NCI-H187 treated with DMSO at 0.1 percent for 48 hours (cell line): ENCODE measurements at places on chromosomes 7 and 10.

DNA sequence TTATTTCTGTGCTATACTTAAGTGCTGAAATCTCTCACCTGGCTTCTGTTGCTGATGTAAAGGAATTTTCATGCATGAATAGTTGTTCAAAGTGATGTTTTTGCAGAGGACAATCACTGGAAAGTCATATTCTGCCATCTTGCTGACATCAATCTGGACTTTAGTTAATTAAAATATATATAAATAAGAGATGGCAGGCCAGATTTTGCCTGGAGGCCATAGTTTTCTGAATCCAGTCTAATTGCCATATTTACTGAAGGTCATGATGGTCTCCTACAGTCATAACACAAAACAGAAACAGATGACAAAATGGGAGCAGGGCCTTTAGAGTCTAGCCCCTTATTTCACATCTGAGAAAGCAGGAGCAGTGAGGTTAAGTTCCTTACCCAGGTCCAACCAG, 228.2 kb downstream of the HPSE2 start:
- no peak for DNase-seq

DNA sequence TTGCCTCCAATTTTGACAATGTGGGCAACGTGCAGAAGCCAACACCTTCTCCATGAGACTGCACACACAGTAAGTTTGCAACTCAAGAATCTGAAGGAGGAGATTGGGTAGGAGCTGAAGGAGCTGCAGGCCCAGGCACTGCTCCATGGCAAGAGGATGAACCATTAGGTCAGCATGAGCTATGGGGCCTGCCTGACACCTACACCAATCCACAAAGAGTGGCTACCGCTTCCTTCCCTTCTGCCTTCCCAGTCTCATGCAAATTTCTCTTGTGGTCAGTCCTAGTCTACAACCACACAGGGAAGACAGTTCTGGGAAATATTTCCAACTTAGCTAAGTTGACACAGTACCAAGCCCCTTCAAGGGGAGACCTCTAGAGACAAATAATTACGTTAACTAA, 142.0 kb upstream of the ADO start:
- no peak for DNase-seq

DNA sequence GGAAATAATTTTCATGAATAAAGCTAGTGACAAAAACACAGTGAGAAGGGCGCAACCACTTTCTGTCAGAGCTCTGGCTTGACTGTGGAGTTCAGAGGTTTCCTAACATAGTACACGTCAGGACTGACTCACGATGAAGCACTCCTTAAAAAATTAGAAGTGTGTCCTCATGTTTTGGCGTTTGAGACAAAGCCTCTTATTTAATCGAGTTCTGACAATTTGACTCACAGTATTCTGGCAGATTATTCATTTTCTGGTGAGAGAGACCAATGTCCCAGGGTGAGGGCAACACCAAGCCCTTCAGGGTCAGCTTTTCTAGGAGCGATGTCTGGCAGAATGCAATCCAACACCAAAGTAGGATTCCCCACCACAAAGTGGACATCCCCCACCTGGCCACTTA, 108.7 kb downstream of the DIP2C start:
- no peak for DNase-seq

GRCh38 chr7:39666562-39666961, 43.2 kb downstream of the RALA start:
- no peak for DNase-seq

DNA sequence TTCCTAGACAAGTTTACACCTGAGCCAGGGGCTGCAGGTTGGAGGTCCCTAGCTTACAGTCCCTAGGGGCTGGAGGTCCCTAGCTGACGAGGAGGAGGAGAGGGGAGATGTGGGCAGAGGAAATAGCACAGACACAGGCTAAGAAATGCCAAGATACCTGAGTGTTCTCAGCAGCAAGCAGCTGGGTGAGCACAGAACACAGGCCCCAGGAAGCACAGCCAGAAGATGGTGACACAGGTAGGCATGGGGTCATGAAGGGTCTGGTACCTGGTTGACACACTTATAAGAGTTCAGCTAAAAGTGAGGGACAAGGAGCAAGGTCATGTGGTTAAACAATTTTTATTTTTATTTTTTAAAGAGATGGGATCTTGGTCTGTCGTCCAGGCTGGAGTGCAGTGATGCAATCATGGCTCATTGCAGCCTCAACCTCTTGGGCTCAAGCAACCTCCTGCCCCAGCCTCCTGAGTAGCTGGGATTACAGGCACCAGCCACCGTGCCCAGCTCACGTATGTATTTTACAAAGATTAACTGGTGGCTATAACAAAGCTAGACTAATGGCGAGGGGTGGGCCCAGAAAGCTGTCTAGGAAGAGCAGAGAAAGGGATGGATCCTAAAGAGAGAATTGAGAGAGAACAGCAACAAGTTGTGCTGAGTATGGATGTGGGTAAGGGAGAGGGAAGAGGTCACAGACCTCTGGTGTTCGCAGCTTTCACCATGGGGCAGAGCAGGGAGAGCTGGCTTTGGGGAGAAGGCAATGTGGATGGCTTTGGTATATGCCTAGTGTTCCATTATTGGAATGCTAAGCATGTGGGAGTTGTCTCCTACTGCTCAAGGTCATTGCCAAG, 140.3 kb upstream of the KLF14 start:
- DNase-seq = no peak

- no peak for DNase-seq
These were observed 154.8 kb downstream of the CCDC3 start for GRCh38 chr10:12846718-12847117.

DNA sequence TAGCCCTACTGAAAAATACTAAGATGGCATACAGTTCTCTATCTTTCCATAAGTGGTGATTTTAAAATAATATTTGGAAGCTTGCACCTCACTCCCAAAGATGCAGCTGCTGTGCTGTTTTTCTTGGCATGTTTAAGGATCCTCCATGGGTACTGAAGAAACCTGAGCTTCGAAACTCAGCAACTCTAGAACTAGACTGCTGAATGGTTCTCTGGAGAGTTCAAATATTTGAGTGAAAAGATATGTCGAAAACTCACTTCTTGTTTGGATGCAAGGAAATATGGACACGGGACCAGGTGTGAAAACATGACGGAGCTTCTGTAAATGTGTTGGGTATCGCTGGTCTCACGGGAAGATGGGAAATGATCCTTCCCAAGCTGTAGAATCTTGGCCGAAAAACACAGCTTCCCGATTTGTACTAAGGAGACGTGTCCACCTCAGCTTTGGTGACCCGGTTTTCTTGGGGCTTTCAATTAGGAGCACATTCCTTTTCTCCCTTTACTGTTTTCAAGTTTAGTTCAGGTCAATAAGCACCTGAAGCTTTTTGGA, 543.8 kb upstream of the NRP1 start:
- no peak for DNase-seq

- DNase-seq = no peak
These were observed 16.6 kb downstream of the LOXL4 start for GRCh38 chr10:98251399-98251798.

DNA sequence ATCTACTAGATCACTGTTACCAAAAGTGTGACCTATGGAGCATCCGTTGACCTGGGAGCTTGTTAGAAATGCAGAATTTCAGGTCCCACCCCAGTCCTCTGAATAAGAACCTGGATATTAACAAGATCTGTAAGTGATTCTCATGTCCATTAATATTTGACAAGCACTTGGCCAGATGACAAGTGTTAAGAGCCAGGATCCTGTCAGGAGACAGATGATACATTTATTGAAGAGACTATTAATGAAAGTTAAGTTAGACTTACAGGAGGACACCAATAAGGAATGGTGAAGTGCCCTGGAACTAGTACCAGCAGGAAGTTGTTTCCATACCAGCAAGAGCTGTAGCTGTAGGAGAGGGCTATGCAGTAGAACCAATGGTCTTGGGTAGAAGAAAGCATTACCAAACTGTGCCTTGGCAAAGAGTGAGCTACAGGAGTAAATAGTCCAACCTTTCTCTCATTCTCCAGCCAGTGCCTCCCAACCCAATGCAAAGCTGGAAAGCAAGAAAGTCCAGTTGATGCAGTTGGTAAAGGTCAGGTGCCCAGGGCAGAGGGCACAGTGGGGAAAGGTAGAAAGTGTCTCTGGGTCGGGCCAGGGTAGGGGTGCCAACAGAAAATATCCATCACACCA, 35.3 kb upstream of the ADD3 start:
- no peak for DNase-seq

DNA sequence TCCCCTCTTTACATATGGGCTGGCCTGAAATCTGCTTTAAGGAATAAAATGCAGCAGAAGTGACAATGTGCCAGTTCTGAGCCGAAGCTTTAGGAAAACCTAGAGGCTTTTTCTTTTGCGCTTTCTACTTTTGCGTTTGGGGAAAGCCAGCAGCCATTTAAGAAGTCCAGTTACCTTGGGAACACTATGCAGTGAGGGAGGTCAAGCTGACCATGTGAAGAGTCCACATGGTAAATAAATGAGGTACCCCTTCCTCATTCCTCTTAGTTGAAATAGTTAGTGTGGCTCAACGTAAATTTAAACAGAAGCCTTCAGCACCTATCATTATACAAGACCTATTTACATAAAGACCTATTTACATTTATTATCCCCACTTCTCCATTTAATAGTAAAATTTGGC, 78.5 kb downstream of the TFPI2 start:
- DNase-seq = no peak

GRCh38 chr10:13724484-13724883, 137.7 kb downstream of the PRPF18 start:
- no peak for DNase-seq

GRCh38 chr7:85392326-85392725, 205.5 kb upstream of the SEMA3D start:
- DNase-seq = no peak

DNA sequence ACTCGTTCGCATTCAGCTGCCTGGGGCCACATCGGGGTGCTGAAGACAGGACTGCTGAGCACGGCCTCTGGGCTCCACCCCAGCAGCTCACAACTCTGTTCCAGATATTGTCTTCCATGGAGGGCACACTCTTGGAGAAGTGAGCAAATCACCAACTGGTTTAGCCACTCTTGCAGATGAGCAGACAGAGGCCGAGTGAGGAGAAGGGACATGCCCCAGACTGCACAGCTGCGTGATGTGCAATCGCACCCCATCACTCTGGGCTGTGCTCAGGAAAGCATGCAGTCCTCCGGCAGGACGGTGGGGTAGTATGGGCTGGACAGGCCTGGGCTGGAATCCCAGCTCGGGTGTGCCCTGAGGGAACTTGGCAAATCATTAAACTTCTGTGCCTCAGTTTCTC, 111.6 kb downstream of the FAM53B start:
- no peak for DNase-seq

DNA sequence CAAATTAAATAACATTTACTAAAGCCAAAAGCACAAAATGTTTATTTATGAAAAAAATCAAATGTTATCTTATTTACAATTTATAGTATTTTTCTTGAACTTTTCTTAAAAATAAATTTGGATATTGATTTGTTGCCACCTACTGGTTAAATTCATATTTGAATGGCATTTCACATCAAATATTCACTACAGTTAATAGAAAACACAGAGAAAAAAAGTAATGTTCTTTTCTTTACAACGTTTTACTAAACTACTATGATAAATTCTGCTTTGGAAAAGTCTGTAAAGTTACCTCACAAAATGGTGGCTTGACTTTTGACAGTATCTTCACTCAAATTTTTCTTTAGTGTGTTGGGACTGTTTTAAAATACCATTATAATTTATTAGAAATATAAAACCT, 52.7 kb downstream of the SRPK2 start:
- DNase-seq = no peak

DNA sequence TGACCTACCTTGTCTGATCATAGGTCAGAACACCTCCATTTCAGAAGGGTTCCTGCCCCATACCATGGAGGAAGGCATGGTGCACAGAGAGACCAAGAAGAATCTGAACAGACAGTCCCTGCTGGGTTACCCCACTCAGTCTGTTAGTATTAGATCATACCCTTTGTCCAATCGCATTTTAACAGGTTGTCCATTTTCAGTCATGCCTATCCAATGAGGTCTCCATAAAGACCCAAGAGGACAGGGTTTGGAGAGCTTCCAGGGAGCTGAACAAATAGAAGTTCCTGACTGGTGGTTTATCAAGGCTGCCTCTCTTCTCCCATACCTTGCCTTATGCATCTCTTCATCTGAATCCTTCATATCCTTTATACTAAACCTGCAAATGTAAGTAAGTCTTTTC, 21.2 kb upstream of the SLC16A12 start:
- DNase-seq = no peak

DNA sequence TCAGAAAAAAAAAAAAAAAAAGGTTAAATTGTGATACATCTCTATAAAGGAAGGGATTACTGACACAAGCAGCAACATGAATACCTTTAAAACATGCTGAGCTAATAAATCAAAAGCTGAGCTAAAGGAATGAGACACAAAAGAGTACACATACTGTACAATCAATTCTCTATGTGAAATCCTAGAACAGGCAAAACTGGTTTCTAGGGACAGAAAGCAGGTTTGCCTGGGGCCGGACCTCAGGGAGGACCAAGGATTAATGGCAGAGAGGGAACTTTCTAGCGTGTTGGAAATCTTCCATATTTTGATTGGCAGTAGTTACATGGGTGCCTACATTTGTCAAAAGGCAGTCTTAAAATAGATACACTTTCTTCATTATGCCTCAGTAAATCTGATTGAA, 52.5 kb downstream of the KLRG2 start:
- no peak for DNase-seq

DNA sequence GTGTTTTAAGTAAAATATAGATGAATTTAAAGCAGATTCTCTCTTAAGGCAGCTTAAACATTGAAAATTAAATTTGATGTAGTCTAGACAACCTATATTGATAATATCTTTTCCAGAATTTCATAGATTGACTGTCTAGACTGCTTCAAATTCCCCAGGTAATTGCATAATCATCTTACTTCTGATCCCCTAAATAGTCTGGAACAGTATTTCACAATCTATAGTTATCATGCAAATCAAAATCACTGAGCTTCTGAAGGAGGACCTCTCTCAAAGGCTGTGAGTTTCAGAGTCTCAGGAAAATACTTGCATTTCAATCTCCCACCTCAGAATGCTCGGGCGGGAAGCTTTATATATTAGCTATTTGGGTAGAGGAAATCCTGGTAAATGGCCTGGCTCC, 87.3 kb downstream of the SEMA3A start:
- DNase-seq = no peak

- DNase-seq = no peak
These were observed at the start of gene C1QL3 for GRCh38 chr10:16521311-16522016. Gene C1QL3, minus strand, starts transcription at chr10:16521879. Its CDS starts 814 bp downstream, at chr10:16521065.

- DNase-seq = no peak
These were observed 83.1 kb downstream of the CTNNA3 start for GRCh38 chr10:67612577-67613537.

DNA sequence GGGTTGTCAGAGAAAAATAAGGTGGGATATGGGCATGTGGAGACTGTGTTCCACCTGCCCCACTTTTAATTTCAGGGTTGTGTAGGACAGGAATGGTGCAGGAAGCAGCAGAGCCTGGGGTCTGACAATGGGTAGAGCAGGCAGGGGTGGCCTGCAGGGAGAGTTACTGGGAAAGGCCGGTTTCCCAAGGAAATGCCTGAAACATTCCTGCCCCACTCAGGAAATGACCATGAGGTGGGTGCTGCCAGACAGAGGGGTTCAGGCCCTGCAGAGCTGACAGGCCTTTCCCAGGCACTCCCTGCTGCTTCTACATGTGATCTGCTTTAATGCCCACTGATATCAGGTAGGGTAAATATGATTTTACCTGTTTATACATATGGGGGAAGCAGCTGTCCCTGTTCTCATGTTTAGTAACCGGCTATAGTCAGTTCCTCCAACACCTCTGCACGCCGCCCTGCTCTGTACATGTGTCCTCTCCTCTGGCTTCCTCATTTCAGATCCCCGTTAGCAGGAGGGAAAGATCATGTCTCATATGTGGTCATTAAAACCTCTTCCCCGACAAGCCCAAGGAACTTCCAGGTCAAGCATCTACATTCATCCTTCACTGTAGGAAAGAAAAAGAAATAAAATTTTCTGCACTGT, 118.6 kb upstream of the PRSS58 start:
- DNase-seq = no peak
